ENCODE measurements at places on chromosomes 3 and 15.

- DNase-seq: no peak
Measured at GRCh38 chr3:149288655-149289054, 44.8 kb downstream of the TM4SF18 start.

GRCh38 chr3:28677581-28677980 lies 329.0 kb upstream of the AZI2 start:
- DNase-seq: no peak

DNA sequence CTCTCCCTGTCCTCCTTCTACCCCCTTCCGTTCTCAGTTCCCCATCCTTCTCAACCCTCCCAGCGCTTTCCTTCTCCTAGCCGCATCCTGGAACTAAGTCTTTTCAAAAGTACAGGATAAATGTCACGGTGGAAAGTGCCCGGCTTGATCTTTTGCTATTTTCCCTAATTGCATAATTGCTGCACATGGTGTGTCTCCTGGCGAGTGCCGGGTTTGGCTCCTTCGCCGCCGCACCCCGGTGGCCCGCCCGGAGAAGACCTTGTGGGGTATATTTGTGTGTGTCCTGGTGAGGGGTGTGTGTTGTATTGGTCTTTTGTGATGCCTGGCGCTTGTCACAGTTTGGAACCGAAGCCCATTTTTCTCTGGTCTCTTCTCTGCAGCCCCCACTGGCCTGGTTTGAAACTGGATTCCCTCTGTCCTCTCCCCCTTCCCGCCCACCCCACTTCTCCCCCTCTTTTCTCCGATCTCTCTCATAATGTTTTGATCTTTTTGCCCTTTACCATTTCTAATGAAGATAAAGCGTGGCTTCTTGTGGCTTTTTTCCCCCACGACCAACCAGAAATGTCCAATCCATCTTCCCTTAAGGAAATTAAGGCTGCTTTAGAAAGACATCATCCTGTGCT lies 692 bp downstream of the UBE2E2 start:
- peak; percentile 14 for DNase-seq

DNA sequence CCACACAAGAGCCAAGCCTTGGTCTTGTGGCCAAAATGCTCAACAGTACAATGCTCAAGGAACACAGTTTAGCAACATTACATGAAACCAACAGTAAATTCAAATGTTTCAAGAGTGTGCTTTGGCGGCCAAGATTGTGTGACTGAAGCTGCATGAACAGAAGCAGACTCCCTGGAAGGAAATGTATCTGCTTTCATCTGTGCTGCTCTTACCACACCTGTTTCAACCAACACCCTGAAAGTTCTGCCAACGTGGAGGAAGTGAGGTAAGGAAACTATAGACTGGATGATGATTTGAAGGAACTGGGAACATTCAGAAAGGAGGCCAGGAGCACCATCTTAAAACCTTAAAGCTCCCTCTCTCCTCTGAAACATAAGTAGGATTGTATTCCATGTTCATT lies 55.7 kb downstream of the MB21D2 start:
- DNase-seq: no peak

- DNase-seq: no peak
Measured at GRCh38 chr3:175349168-175349567, 490.0 kb downstream of the NAALADL2 start.

- DNase-seq: no peak
Measured at GRCh38 chr3:154970797-154971196, 109.3 kb upstream of the MME start.

DNA sequence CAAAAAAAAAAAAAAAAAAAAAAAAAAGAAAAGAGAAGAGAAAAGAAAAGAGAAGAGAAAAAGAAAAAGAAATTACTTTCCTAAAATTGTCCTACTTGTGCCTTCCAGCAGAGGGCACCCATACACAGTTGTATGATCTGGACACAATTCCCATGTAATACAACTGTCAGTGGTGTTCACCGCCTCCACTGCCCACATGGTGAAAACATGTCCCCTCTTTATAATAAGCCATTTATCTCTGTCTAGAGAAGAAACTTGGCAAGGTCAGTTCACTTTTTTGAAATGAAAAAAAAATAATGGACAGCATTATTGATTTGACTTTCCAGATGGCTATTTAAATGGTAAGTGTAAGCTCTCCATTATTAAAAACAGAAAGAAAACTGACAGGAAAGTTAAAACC lies 459.4 kb downstream of the GBE1 start:
- peak; percentile 32 for DNase-seq

DNA sequence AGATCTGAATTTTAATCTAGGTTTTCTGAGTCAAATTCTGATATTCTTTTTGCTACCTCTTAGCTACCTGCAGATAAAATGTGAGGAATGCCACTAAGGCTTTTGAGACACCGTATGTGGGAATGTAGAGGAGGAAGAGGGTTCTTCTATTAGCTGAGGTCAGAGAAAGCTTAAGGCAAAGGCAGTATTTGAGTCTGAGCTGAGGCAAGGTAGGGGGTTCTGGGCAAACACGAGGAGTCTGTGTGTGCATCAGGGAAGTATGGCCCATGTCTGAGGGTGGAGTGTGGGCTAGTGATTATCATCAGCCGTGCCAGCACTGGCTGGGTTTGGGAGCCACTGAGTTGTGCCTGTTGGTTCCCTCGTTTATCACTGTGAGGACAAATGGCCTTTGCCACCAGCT lies 181.1 kb downstream of the SOX2 start:
- DNase-seq: no peak

DNA sequence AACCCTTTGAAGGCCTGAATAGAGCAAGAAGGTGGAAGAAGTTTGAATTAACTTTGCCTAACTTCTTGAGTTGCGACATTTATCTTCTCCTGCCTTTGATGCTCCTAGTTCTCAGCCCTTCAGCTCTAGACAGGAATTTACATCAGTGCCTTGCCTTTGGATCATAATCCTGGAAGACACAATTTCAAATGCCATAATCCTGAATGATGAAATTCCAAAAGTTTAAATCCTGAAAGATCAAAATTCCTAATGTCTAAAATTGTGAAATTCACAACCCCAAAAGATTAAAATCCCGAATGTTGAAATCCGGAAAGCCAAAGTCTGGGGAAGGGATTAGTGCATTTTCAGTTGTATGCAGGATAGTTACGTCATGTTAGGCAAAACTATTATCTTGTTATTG lies 166.6 kb upstream of the PDZRN3 start:
- no peak for DNase-seq

GRCh38 chr3:119258915-119259314 lies 18.2 kb upstream of the B4GALT4 start:
- no peak for DNase-seq

- no peak for DNase-seq
Measured at GRCh38 chr15:20344601-20345400, 196.8 kb downstream of the GOLGA6L6 start.

GRCh38 chr15:82159922-82160321 lies 102.6 kb downstream of the EFL1 start:
- DNase-seq: peak; percentile 92

Measured in foreskin melanocyte (primary cell).